ENCODE measurements at places on chromosomes 3 and 15.

DNA sequence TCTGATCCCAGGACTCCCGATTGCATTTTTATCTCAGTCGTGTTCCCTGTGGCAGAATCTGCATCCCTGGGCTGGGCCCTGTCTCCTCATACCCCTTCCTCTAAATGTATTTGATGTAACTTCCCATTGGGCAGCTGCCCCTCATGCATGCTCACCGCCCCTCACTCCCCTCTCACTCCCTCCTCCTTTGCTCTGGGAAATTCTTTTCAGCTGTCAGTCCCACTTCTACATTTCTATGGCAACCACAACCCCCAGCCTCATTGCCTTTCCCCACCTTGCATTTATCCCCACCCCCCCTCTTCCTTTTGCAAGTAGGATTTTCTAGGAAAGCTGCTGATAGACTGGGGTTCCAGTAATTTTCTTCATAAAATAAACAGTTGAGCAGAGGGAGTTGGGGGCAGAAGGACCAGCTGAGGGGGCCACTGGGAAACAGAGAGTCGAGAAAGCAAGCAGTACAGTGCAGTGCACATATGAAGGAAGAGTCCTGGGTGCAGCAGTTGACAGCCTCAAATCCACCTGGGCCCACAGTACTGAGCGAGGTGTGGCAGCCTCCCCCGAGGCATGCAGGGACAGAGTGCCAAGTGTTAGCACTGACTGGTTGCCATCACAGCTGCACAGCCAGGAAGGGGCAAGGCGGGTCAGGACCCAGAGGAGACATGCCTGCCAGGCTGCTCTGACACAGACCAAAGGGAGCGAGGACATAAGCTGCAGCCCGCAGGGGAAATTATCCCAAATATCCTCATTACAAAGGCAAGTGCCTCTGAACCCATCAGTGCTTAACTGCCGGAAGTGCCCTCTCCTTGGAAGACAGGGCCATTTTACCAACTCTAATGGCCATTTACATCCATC, 476.3 kb downstream of the EPHB1 start:
- no peak for DNase-seq

- no peak for DNase-seq
Measured at GRCh38 chr3:55888282-55888885, 401.3 kb upstream of the WNT5A start.

- DNase-seq = no peak
Measured at GRCh38 chr3:178969004-178969700, 102.5 kb downstream of the ZMAT3 start.

- no peak for DNase-seq
Measured at GRCh38 chr3:19945534-19945933, 1.4 kb upstream of the RAB5A start.

GRCh38 chr3:172904711-172905373, 154.3 kb downstream of the ECT2 start:
- no peak for DNase-seq

Measured in natural killer cell treated with Interleukin-12 subunit alpha and Interleukin-12 subunit beta and Interleukin-15 and Interleukin-18, amount 100 ng/mL, for 72 hours (primary cell).